Stimulated activated CD4-positive, alpha-beta T cell treated with anti-CD3 and anti-CD28 coated beads, Interleukin-4, amount 100 ng/mL, for 4 hours (primary cell): ENCODE measurements at places on chromosomes 16 and 17.

GRCh38 chr16:66846831-66847230 is 2.6 kb downstream of the CA7 start:
- no peak for DNase-seq

- no peak for DNase-seq
Observed at GRCh38 chr16:54957403-54958166, 26.9 kb downstream of the IRX5 start.

DNA sequence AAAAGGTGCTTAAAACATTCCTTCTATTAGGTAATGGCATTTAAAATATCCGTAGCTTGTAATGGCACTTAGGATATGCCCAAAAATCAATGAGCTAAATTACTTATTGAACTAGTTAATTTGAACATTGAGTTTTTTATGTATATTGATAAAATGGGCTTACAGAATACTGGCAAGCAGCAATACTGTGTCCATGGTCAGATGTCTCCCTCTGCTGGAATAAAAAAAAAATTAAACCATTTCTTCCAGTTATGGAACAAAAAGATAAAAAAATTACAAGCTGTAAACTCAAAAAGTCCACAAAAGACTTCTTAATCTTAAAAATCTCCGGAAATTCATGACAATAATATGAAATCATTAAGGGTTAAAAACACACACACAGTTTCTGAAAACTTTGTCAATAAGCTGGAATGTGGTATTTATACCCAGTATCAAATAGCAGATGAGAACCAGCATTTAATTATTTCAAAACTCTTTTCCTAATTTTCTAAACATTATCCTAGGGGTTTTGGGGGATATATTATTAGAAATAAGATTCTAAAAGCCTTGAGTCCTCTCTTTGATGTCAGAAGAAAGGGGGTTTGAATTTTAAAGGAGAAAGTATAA is 21.5 kb upstream of the PSMD7 start:
- DNase-seq = no peak

DNA sequence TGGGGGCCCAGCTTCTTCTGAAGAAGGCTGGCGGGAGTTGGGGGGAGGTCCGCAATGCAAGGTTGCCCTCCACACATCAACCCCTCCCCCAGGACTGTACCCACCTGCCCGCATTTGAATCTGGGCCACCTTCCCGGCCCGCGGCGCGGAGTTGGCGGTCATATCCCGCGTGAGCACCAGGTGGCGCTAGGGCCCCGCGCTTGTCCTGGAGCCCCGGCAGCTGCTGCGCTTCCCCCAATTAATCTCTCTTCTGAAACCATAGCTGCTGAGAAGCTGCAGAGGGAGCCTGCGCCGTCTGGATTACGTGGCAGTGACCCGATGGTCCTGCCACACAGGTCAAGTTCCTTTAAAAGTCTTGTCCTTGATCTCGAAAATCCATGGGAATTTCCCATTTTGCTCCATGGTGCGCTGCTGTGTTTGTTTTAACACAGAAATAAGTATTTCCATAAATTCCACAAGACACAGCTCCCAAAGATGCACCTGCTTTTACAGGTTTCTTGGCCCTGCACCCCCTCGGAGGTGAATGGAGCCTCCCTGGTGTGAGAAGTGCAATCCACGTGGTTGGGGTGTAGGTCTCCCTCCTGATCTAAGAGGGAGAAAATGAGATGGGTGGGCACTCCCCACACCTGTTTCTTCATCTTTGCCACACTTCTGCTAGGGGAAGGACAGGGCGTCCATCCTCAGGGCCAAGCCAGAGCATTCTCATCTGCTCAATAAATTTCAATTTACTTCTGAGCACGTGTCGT is 22.1 kb downstream of the COX4I1 start:
- peak; percentile 70 for DNase-seq

- no peak for DNase-seq
Observed at GRCh38 chr16:66278111-66278531, 88.4 kb upstream of the CDH5 start.

DNA sequence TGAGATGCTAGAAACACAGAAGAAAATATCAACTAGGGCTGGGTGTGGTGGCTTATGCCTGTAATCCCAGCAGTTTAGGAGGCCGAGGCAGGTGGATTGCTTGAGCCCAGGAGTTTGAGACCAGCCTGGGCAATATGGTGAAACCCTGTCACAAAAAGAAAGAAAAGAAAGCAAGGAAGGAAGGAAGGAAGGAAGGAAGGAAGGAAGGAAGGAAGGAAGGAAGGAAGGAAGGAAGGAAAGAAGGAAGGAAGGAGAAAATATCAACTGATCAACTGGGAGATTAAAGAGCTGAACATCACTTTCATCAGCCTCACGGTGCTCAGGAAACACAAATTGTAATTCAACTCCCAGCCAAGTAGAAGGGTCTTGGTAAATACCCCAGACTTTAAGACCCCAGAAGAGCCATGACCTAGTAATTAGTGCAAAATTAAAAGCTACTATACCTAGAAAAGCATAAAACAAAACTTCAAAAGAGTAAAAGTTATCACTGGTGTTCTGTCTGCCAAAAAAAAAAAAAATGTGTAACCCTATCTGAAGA is 27.8 kb upstream of the SLFN13 start:
- no peak for DNase-seq

- DNase-seq = no peak
Observed at GRCh38 chr17:49574323-49574781, 1.3 kb upstream of the NXPH3 start.

DNA sequence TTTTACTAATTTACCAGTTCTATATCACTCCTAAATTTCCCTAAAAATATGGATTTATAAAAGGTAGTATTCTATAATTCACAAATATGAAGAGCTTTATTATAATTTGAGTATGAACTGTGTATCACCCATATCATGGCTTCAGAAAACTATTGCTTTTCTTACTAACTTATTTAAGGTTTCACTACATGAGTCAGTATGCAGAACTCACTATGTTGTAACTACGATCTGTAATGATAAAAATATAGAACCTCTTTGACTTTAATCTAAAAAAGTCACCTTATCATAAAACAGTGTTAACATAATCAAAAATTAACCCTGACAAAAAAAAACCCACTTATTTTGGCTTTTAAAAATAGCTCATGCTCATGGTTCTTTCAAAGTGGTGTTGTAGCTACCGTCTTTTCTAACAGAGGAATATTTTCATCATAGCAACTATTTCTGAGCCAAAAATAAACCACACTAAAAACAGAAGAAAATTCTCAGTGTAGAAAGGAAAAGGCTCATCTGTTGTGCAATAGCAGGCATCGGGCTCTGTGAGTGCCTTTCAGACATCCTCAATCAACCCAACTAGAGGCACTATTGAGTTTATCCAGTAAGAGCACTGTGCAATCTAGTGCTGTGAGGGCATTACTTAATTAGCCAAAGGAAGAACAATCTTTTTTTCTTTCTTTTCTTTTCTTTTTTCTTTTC is 42.1 kb downstream of the ITGAM start:
- DNase-seq = no peak

DNA sequence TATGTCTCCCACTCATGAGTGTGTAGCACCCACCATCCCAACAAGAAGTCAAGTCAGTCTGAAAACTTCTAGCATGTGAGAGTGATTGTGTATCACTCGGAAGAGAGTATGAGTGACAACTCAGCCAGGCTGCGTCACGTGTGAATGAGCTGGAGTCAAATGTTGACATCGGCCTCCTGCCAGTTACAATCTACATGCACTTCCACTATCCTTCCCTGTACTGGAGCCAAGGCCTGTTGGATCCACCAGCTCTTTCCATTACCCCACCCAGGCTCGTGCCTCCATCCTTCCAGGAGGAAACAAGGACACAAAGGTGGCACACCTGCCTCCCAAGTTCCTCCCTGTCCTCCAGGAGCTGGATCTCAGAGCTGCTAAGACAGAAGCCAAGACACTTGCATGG is 64.5 kb downstream of the ASIC2 start:
- no peak for DNase-seq

GRCh38 chr17:54883939-54884338 is 16.7 kb upstream of the TOM1L1 start:
- DNase-seq = no peak

- no peak for DNase-seq
Observed at GRCh38 chr16:11570806-11571205, 15.9 kb downstream of the LITAF start.

DNA sequence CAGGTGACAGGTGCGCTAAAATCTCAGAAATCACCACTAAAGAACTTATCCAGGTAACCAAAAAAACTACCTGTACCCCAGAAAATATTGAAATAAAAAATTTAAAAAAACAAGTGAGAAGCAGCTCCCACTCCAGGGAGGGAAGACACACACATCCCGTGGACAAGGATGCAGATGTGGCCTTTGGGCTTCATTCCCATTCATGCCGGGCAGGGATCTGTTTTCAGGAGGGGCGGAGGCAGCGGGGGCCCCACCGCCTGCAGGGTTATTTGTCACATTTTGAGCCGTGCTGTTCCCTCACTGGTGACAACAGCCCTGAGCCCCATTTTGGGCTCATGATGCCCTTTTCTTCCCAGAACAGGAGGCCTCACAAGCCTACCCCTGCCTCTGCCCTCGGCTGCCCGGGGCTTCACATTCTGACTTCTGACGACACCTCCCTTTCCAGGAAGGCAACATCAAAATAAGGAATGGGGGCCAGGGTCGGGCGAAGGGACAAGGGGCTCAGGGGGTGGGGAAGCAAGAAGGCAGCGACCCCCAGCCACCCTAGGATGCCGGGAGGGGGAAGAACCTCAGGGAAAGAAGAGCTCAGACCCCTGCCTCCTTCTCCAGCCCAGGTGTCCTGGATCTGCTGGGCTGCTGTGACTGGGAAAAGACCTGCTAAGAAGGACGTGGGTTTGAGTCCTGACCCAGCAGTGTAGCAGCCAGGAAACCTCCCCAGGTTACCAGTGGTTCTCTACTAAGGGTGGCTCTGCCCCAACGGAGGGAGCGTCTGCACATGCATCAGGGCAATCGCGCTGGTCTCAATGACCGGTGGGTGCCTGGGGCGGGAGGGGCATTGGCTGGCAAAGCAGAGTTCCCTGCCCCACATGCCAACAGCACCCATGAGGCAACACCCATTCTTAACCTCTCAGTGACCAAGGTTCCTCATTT is 2.3 kb upstream of the CD79B start:
- no peak for DNase-seq

DNA sequence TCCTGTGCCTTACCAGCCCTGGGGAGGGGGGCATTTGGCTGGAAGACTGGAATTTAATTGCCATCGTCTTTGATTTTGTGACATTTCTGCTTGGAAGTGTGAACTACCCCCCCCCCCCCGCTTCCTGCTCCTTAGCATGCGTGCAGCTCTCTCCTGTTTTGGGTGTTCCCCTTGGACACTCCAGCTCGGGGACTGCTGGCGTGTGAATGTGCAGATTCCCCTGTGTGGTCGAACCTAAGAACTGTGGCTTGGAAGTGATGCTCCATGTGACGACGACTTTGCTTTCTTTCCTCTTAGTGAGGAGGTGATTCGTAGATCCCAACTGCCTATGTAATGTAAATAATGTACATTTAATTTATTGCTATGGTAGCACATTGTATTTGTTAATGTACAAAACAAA is 26.1 kb downstream of the OR1D5 start:
- DNase-seq = no peak

GRCh38 chr16:8634991-8635736 is 13.7 kb downstream of the METTL22 start:
- DNase-seq = no peak

DNA sequence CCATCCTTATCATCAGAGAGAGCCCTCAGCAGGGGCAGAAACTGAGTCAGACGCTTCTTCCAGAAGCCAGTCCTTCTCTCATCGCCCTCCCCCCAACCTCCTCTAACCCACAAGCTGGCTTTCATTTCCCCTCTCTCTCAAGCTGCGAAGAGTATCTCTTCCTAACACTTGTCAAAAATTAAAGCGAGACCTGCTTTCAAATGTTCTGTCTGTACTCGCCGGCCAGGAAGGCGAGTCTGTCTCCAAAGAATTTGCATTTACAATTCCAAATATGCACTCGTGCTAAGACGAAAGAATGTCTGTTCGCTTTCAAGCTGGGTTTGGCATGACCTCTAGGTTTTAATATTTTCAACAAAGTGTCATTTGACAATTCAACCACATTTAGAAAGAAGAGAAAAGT is 140.4 kb downstream of the RGS9 start:
- DNase-seq = no peak

DNA sequence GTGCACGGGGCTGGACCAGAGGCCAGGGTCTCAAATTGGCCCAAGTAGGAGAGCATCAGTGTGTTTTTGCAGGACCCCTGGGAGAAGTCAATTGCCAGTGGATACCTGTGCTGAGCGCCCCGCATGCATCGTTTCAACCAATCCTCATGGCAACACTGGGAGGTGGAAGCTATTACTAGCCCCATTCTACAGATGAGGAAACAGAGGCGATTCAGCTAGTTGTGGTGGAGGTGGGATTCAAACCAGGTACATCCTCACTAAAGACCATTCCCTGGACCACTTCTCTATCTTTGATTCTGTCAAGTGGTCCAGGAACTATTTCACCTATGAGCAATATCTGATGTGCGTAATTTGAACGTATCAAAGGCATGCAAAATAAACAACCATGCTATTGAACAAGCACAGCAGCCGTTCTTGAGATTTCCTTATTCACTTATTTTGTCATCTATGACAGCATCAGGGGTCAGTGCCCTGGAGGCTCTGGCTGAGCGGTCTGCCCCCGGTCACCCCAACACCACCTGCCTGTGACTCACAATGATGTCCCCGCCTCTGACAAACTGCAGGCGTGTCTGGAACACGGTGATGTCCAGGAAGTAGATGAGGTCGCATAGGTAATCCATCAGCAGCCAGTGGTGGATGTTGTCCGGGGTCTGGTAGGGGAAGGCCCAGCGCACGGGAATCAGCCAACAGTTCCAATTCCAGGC is 54.0 kb downstream of the CNGB1 start:
- no peak for DNase-seq

GRCh38 chr16:52309446-52310416 is 237.2 kb downstream of the TOX3 start:
- no peak for DNase-seq

DNA sequence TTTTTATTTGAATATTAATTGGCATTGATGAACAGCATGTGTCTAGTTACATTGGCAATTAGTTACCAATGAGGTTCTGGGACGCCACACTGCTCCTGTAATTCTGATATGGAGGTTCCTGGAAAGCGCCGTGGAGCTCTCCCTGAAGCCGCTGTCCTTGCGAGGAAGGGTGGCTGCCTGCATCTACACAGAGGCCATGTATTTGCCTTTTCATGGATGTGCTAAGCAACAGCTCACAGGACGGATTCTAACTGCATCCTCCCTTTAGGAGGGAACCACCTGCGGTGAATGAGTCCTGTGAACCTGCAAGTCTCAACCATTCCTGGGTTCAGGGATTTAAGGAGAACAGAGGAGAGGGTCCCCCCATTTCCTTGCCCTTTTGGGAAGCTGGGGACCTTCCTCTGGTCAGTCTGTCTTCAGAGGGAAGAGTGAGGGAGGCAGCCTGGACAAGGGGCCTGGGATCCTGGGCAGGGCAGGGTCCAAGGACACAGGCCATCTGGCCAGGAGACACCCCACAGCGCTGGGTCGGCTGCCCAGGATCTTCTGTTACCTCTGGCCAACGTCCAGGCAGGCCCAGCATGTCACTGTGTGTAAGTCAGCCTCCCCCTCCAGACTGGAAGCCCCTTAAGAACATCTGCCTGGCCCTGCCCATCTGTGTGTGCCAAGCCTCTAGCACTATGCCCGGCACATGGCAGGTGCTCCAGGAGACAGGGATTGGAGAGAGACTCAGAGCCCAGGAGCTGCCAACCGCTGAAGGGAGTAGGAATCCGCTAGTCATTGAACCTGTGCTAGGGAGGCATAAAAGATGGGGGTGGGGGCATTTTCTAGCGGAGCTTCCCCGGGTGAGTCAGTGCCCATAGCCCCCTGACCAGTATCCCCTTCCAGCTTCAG is 314.1 kb upstream of the TNRC6C start:
- DNase-seq = no peak

GRCh38 chr16:31333686-31334649 is 21.0 kb upstream of the ITGAX start:
- DNase-seq = peak; percentile 8
